ENCODE measurements at places on chromosomes 4 and X. TPM values are rescaled to one million over a fixed set of nuclear protein-coding genes. Genes with fewer than 3 reads are reported as not detected.

The TMSB15C gene
- total RNA-seq, result 5.3 TPM

- peaks cover 2% of the 10 kb centered on the region for H3K36me3 ChIP-seq
- H3K27ac ChIP-seq, result no peak overlapping the region
- DNase-seq, result no peak
- H3K4me3 ChIP-seq, result no peak overlapping the region
- H3K27me3 ChIP-seq, result no peaks in the 10 kb centered on the region
These were observed 46.7 kb downstream of the PCGF3 start for GRCh38 chr4:752196-752861.

- H3K4me1 ChIP-seq, result no peaks in the 10 kb centered on the region
- H3K36me3 ChIP-seq, result no peaks in the 10 kb centered on the region
These were observed 36.4 kb downstream of the TMEM154 start for GRCh38 chr4:152643153-152644035.

DNA sequence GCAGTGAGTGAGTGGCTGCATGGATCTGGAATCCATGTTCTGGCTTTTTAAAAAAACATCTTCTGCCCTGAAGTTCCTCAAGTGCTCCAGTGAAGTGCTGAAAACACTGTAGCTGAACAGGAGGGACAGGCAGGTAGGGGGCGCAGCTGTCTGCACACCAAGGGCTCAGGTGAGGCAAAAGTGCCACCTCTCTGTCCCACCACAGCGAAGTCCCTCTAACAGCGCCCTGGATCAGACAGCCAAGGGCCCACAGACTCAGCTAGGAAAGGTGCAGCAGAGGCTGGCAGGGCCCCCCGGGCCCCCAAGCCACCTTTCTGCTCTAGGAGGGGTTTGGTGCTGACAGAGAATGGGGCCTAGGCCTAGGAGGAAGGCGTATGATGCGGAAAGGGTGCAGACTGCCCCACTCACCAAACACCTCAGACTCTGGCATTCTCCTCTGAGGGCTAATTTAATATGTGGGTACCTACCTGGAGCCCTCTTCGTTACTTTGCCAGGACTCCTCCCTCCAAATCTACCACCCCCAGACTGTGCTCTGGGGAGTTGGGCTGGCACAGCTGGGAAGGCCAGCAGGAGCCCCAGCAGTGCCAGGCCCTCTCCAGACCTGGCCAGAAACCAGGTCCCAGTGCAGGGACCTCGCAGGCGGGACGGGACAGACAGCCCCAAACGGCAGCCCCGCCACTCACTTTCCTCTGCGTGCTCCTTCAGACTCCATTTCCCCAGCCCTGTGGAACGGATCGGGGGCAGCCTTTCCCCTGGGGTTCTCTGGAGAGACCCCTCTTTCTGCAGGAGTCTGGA lies 73.7 kb downstream of the ENPP6 start:
- H3K36me3 ChIP-seq, result no peaks in the 10 kb centered on the region
- peaks cover 36% of the 10 kb centered on the region for H3K27me3 ChIP-seq
- DNase-seq, result no peak
- H3K4me3 ChIP-seq, result no peak overlapping the region
- H3K4me1 ChIP-seq, result no peaks in the 10 kb centered on the region

DNA sequence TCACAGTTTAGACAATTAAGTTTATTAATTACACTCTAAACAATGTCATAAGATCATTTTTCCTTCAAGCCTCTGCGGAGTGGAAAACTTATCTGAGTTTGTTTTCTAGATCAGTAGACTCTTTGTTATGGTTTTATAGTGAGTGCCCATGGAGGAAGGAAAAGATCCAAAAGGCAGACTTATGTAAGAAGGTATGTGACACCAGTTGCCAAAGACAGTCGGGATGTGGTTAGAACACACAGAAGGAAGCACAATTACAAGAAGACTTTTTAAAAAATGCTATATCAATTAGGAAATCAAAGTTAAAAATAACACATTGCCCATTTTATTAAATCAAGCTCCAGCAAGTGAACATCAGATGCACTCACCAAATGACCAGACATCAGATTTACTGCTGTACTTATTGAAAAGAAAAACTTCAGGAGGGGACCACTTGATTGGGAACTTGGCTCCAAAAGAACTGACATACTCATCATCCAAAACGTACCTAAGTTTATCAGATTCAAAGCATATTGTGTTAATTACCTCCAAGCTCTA lies 57.1 kb downstream of the NIPAL1 start:
- no peak overlapping the region for H3K27ac ChIP-seq
- H3K4me1 ChIP-seq, result peaks cover 6% of the 10 kb centered on the region
- H3K36me3 ChIP-seq, result no peaks in the 10 kb centered on the region
- H3K4me3 ChIP-seq, result no peak overlapping the region
- no peak for DNase-seq

DNA sequence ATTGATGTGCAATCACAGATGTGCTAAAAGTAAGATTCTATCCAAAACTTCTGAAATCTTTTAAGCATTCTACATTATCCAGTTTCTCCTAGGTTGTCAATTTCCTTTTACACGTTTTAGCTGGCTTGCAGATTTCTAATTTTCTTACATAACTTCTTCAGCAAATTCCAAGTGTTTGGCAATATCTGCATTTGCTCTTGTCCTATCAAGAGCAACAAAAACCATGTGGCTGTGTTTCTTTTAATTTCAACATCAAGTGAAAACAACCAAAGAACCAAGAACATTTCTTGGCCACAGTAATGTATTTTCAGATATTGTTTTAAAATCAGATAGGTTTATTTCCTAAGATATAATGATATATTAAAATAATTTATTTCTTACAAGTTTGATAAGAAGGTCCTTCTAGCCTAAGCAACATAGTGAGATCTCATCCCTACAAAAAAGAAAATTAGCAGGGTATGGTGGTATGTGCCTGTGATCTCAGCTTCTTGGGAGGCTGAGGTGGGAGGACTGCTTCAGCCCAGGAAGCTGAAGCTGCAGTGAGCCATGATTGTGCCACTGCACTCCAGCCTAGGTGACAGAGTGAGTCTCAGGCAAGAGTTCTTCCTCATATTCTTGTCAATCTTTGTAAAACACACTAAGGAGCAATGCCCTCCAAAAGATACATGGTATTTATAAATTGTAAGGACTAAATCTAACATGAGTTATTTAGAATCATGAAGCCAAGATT lies 131.4 kb upstream of the NAP1L5 start:
- H3K27me3 ChIP-seq, result no peaks in the 10 kb centered on the region
- no peak overlapping the region for H3K4me3 ChIP-seq
- no peaks in the 10 kb centered on the region for H3K4me1 ChIP-seq
- H3K27ac ChIP-seq, result no peak overlapping the region
- DNase-seq, result no peak
